ENCODE measurements at places on chromosomes 6 and 20. TPM values are rescaled to one million over a fixed set of nuclear protein-coding genes. Genes with fewer than 3 reads are reported as not detected.
A peak's percentile ranks its signal among the peaks of the same experiment; 100 is the strongest.

- no peak for DNase-seq
These were observed 8.1 kb downstream of the CRISP3 start for GRCh38 chr6:49736017-49736508.

SIRPD gene
- total RNA-seq: not detected

MOCS3 gene
- total RNA-seq: 9.5 TPM

DNA sequence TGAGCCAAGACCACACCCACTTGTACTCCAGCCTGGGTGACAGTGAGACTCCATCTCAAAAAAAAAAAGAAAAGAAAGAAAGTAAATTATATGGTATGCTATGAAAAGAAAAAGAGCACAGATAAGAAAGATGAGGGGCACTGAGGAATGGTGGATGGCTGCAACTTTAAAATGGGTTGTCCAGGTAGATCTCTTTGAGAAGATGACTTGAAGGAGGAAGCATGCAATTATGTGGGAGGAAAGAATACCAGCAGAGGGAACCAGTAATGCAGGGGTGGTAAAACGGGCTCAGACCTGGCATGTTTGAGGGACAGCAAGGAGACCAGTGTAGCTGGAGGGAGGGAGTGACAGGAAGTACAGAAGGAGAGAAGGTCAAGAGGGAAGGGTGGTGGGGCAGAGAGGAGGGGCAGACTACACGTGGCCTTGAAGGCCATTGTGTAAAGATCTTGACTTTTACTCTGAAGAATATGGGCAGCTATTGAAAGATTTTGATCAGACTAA is 22.3 kb downstream of the LINC00237 start:
- DNase-seq: no peak

FOXC1 gene
- 13.8 TPM for total RNA-seq

DNA sequence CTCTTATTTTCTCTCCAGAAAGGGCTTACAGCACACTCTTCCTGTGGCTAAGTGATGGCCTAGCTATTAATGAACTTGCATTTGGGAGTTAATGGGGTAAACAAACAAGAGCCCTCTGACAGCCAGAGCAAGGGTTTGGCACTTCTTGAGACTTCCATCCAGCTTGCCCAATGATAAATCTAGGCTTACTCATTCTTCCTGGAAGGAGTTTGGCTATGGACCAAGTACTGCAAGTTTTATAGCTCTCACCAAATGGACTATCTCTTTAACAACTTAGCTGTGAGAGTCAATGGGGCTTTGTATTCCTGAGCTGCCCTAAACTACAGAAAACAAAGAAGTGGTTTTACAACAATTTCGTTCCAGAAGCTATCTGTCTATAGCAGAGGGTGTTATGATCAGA is 16.7 kb upstream of the PI3 start:
- DNase-seq: peak; percentile 4

BPI gene
- not detected for total RNA-seq

MAP7 gene
- 0.66 TPM for total RNA-seq

- no peak for DNase-seq
These were observed 14.3 kb downstream of the SERPINB6 start for GRCh38 chr6:2956930-2957685.

- DNase-seq: no peak
These were observed 1.6 kb downstream of the SCAND1 start for GRCh38 chr20:35952480-35953386.

- DNase-seq: no peak
These were observed 26.4 kb downstream of the MEP1A start for GRCh38 chr6:46819561-46819960.

Data from pulmonary artery endothelial cell (primary cell).